HuH-7.5 (cell line): ENCODE measurements at places on chromosomes 1 and 21.

GRCh38 chr1:56056438-56057287, 522.7 kb downstream of the PLPP3 start:
- no peak for DNase-seq

DNA sequence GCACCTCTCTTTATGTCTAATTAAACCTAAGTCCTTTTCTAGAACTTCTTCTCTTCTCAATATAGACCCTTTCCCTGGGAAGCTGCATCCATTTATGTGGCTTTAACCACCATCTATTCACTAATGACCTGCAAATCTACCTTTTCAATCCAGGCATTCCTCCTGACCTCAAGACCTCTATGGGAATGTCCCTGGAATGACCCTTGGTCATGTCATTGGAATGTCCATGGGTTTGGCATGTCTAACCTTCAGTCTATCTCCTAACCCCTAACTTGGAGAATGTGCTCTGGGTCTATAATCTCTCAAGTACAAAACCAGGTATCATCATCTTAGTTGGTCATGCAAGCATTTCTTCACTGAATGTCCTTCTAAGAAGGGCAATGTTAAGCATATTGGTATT, 196.1 kb downstream of the KCNH1 start:
- no peak for DNase-seq

DNA sequence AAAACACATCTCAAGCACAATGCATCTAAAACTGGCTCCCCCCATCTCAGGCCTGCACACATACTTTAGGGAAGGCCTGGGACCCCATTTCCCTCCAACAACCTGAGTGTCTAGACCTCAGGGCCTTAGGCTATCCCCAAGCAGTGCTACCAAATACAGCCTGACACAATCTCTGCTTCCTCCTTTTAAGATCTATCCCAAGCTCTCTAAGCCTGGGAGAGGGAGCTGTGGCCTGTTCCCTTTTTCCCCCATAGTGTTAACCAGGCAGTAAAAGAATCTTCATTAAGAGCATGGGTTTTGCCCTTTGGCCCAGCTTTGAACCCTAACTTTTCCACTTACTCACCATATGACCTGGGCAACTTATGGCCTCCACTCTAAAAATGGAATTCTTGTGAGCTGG, 10.8 kb upstream of the COL8A2 start:
- DNase-seq = no peak

DNA sequence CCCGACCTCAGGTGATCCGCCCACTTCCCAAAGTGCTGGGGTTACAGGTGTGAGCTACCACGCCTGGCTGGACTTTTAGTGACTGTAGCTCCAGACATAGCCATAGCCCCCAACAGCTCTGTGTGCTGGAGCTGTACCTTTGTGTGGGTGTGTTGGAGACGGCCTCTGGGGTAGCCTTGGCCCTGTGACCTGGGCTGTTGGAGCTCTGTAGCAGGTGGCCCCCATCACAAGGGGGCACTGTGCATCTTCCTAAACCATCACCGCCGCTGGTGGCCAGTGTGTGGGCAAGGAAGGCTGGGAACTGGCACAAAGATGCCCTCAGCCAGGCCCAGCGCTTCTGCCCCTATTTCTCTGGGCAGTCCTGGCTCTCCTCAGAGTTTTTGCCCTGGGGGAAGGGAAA, 38.4 kb upstream of the FOXO6 start:
- peak; percentile 28 for DNase-seq

GRCh38 chr1:94362466-94363058, 55.6 kb upstream of the ABCD3 start:
- DNase-seq = no peak

GRCh38 chr1:36829961-36830360, 204.4 kb downstream of the GRIK3 start:
- DNase-seq = no peak

GRCh38 chr1:101136739-101137138, 100.1 kb upstream of the S1PR1 start:
- DNase-seq = no peak

DNA sequence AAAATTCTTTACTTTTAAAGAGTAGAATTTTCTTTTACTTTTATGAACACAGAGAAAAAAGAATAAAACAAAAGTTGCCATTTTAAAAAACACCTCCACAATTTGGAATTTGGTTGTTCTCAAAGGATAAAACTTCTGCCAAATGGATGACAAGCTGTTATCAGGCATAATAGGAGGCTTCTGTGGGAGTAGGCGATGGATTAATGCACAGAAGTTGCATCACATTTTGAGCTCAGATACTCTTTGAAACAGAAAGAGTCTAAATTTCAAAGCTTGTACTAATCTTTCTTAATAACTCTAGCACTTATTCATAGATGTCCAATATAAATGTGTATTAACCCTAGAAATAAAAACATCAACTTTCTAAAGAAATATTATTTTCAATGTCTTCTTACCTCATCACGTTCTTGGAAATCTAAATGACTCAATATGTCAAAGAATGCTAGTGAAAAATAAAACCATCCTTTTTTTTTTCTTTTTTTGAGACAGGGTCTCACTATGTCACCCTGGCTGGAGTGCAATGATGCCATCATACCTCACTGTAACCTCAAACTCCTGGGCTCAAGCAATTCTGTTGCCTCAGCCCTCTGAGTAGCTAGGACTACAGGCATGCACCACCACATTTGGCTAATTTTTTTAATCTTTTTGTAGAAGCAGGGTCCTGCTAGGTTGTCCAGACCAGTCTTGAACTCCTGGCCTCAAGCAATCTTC, 112.8 kb upstream of the USP25 start:
- no peak for DNase-seq

- DNase-seq = no peak
Observed at GRCh38 chr1:193260896-193261295, 74.5 kb upstream of the B3GALT2 start.

GRCh38 chr21:44704636-44705001, 6.8 kb downstream of the TSPEAR start:
- DNase-seq = no peak

- DNase-seq = no peak
Observed at GRCh38 chr1:81453367-81453703, 347.4 kb upstream of the ADGRL2 start.

- no peak for DNase-seq
Observed at GRCh38 chr1:48227165-48228013, 4.9 kb downstream of the SLC5A9 start.

GRCh38 chr1:93685918-93686317, 4.3 kb upstream of the BCAR3 start:
- DNase-seq = no peak

- peak; percentile 67 for DNase-seq
Observed at GRCh38 chr1:226608699-226609505, 60.3 kb downstream of the STUM start.

- DNase-seq = no peak
Observed at GRCh38 chr1:33017175-33017574, 19.5 kb downstream of the AK2 start.

GRCh38 chr1:236872075-236872666, 77.1 kb downstream of the MTR start:
- no peak for DNase-seq

DNA sequence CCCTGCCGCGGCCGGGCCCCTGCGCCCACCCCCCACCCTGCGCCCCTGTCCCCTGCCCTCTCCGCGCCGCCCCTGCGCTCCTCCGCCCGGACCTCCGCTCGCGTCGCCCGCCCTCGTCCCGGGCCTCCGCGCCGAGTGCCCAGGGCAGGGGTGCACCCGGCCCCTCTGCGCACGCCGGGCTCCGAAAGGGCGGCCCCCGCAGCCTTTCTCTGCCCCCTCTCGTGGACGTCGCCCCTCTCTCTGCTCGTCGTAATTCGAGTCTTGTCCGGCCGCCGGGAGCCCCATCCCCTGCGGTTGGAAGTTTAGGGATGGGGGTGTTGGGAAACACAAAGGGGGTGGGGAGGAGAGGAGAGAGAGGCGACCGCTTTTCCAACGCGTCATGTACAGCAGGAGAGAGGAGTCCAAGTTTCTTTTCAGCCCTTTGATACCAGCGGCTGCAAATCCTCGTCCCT, 407 bp downstream of the GALNT2 start:
- DNase-seq = peak; percentile 51

DNA sequence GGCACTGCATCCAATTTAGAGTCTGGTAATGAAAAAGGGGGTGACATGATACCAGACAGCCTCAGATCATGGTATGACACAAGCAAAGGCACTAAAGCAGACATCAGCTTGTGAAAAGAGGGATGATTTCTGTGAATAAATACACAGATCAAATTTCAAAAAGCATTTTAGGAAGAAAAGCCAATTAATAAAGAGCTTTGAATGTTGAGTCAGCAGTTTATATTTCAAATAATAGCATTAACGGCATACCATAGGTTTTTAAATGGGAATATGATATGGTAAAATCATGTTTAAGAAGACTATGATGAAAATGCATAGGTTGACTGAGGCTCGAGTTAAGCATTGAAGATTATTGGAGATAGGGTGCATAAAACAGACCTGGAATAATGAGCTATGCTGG, 13.5 kb downstream of the KCNT2 start:
- no peak for DNase-seq
